ENCODE measurements at places on chromosomes 13 and 19.

DNA sequence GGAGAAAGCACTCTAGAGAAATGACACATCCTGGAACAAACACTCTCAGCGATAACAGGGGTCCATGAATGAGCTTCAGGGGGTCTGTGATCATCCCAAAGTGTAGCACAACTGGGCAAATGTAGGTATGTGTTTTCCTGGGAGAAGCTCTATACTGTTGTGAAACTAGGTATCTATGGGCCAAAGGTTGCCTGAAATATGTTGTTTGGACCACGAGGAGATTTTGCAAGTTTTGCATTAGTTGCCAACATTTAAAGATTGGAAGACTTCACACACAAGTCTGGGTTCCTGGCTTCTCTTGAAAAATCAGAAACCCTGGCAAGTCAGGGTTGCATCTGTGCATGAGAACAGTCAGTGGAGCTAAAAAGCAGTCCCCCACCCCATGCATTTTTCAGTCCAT, 26.7 kb upstream of the POU2F2 start:
- H3K4me1 ChIP-seq, result peaks cover 51% of the 10 kb centered on the region
- no peaks in the 10 kb centered on the region for H3K36me3 ChIP-seq
- H3K27ac ChIP-seq, result no peak overlapping the region
- H3K4me3 ChIP-seq, result no peak overlapping the region
- peaks cover 14% of the 10 kb centered on the region for H3K27me3 ChIP-seq

DNA sequence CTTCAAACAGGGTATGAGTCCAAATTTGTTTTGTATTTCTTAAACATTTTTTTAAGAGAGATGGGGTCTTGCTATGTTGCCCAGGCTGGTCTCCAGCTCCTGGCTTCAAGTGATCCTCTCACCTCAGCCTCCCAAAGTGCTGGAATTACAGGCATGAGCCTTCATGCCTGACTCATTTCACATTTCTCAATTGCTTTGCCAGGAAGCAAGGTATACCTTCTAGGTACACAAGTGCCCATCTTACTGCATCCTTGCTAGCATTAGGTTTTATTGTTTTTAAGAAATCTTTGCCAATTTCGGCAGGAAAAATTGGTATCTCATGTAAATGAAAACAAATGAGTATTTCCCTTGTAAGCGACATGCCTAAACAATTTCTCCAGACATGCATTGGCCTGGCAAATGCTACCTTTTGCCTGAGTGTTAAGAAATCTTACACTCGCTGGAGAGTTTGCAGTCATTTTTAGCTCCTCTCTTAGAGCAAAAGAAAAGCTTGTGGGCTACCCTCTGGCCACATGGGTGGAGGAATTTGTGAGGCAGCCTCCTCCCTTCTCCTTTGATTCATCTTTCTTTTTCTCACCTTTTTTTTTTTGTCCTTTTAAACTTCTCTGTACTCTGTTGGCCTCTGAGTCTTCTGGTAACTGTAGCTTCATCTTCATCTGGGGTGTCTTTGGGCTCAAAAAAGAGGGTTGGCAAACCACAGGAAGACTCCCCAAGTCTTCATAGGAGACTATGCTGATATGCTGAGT, 33.0 kb downstream of the ACTL9 start:
- H3K36me3 ChIP-seq, result no peaks in the 10 kb centered on the region
- no peak overlapping the region for H3K4me3 ChIP-seq
- no peak overlapping the region for H3K27ac ChIP-seq

GRCh38 chr13:50923272-50923671, 13.7 kb downstream of the RNASEH2B start:
- H3K27me3 ChIP-seq, result peaks cover 3% of the 10 kb centered on the region
- no peaks in the 10 kb centered on the region for H3K4me1 ChIP-seq
- DNase-seq, result no peak
- no peak overlapping the region for H3K4me3 ChIP-seq
- H3K27ac ChIP-seq, result no peak overlapping the region

DNA sequence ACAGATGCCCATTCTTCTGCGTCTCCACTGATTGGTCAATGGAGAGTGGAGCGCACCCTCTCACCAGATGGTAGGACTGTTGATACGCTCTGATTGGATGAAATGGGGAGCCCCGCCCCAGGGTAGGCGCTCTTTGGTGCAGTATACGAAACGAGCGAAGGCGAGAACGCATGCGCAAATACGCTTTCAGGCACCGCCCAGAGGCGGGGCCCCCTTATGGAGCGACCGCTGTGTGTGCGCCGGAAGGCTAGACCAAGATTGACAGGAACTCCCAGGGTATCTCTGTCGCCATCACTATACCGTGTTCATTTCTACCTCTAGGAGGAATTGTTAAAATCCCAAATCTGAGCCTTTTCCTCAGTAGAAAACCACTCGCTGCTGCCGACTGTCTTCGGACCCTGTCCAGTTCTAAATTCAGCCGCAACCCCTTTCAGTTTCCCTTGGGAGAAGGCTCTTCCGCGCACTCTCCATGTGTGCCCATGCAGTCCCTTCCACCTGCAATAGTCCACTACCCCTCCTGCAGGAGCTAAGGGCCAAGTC, 720 bp upstream of the HNRNPL start:
- peaks cover 24% of the 10 kb centered on the region for H3K27me3 ChIP-seq
- peak; percentile 97 for DNase-seq
- peak overlapping the region; percentile 93 for H3K4me3 ChIP-seq
- H3K27ac ChIP-seq, result peak overlapping the region; percentile 90

DNA sequence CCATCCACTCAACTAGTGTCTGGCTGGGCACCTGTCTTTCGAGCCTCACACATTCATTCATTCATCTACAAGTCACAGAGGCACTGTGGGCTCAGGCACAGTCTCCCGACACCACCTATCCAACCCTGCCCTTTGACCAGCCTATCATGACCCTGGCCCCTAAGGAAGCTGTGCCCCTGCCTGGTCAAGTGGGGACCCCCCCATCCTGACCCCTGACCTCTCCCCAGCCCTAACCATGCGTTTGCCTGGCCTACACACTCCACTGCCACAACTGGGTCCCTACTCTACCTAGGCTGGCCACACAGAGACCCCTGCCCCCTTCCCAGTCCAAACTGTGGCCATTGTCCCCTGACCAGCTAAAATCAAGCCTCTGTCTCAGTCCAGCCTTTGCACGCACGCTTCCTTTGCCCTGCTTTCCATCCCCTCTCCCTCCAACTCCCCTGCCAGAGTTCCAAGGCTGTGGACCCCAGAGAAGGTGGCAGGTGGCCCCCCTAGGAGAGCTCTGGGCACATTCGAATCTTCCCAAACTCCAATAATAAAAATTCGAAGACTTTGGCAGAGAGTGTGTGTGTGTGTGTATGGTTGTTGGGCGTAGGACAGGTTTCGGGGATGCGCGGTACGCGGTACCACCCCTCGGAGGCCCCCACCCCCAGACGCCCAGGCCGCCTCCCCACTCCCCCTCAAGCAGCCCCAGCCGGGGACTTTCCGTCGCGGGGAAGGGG, 404 bp upstream of the IL27RA start:
- peaks cover 8% of the 10 kb centered on the region for H3K27me3 ChIP-seq
- H3K36me3 ChIP-seq, result no peaks in the 10 kb centered on the region
- H3K4me1 ChIP-seq, result no peaks in the 10 kb centered on the region
- no peak overlapping the region for H3K27ac ChIP-seq
- no peak for DNase-seq
- peak overlapping the region; percentile 81 for H3K4me3 ChIP-seq

DNA sequence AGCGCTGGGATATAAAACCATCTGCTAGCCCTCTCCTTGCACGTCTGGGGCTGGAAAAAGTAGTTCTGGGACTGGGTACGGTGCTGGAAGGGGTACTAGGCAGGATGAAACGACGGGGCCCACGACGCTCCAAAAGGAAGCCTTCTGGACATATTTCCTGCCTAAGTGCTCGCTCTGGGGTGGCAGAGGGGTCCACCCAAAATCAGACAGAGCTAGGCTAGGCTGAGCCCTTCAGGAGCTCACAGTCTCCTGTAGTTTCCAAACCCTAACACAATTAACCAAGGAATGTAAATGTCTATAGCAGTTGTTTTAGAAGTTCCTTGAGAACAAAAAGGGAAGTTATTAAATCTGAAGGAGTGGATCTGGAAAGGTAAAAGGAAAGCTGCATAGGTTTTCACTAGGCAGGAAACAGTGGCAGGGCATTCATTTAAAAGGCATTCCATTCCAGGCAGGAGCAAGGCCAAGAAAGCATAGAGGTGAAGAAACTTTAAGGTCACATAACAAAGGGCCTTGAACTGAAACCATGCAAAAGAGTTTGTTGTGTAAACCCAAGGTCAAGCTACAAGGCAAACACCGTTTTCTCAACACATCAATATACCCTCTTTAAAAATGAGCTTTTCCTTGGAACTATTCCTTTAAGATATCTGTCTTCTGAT, 634 bp upstream of the DIAPH3 start:
- DNase-seq, result no peak
- H3K27me3 ChIP-seq, result peaks cover 3% of the 10 kb centered on the region
- peaks cover 12% of the 10 kb centered on the region for H3K4me1 ChIP-seq

DNA sequence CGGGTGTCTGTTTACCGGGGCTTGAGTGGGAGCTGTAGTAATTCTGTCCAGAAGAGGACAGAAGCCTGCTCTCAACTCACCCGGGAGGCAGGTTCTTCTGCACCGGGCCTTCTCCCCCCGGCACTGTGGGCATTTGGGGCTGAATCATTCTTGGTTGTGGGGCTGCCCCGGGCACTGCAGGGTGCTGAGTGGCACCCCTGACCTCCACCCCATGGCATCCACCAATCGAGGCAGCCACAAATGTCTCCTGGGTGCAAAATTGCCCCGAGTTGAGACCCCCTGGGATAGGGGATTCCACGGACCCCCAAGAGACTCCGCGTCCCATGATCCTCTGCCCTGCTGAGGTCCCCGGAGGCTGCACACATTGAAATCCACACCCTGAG, 68.8 kb downstream of the GNG7 start:
- H3K4me1 ChIP-seq, result no peaks in the 10 kb centered on the region
- H3K27ac ChIP-seq, result no peak overlapping the region
- peaks cover 2% of the 10 kb centered on the region for H3K27me3 ChIP-seq
- H3K36me3 ChIP-seq, result no peaks in the 10 kb centered on the region

DNA sequence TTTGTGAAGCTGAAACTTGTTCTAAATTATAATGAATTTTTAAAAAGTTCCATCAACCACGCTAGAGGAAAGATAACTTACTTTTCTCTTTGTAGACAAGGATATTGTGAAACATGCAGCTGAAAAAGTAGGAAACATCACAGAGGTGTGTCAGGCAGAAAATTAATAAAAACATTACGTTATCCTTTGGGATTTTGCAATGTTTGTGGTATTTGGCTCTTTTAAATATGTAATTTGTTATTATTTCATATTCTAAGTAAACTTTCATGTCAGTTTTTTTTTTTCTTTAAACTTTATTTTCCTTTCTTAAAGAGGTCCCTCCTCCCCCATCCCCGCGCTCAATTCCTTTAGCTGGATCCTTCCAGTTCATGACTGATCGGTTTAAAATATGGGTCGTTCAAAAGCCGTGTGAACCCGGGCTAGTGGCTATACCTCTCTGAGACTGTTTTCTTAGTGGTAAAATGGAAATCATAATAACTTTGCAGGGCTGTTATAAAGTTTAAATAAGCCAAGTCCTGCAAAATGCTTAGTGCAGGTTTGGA, 740 bp upstream of the CCDC61 start:
- no peak for DNase-seq
- peaks cover 2% of the 10 kb centered on the region for H3K36me3 ChIP-seq
- H3K27ac ChIP-seq, result peak overlapping the region; percentile 33

DNA sequence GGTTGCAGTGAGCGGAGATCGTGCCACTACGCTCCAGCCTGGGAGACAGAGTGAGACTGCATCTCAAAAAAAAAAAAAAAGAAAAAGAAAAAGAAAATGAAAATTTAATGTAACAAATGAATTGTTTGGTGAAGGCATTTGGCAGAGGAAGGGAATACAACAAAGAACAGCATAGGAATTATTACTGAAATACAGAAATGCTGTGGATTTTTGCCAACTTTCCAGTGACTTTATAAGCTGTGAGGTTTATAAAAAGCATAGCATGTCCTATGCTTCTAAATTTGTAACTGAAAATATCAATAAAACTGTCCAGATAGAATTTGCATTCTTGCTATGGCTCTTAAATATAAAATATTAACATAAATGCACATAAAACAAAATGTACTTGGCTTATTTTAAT, 112.9 kb upstream of the IRS2 start:
- no peak overlapping the region for H3K4me3 ChIP-seq
- no peaks in the 10 kb centered on the region for H3K27me3 ChIP-seq
- H3K36me3 ChIP-seq, result no peaks in the 10 kb centered on the region
- H3K4me1 ChIP-seq, result peaks cover 8% of the 10 kb centered on the region
- H3K27ac ChIP-seq, result no peak overlapping the region

- H3K27me3 ChIP-seq, result no peaks in the 10 kb centered on the region
- no peaks in the 10 kb centered on the region for H3K4me1 ChIP-seq
- no peaks in the 10 kb centered on the region for H3K36me3 ChIP-seq
- no peak for DNase-seq
- no peak overlapping the region for H3K27ac ChIP-seq
Measured at GRCh38 chr13:65411521-65411920, 1818.6 kb downstream of the PCDH9 start.

DNA sequence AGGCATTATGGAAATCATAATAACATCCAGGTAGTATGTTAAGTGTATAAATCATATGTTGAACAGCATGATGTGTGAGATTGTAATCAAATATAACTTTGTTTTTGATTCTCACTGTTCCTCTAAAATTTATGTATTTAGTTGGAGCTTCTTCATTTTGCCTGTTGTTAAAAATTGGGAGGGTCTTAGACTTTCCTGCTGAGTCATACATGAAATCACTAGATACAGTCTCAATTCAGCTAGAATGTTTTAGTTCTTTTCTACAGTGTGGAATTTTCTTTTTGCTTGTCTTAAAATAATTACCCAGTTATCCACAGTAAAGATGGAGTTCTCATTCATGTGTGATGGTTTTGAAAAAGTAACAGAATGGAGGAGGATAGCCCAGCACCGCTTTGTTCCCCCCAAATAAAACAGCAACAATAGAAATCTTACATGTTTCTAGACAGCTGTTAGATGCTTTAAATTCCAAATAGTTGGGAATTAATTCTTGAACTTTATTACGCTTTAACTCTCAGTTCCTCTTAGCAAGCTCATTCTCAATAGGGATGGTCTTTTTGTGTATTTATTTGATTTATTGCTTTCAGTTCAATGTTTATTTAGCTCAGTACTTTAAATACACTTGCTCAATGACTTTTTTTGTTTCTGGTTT, 109.5 kb downstream of the PDS5B start:
- no peak for DNase-seq
- no peaks in the 10 kb centered on the region for H3K4me1 ChIP-seq
- H3K36me3 ChIP-seq, result no peaks in the 10 kb centered on the region
- no peak overlapping the region for H3K4me3 ChIP-seq
- H3K27me3 ChIP-seq, result no peaks in the 10 kb centered on the region

- H3K27me3 ChIP-seq, result peaks cover 10% of the 10 kb centered on the region
- no peaks in the 10 kb centered on the region for H3K4me1 ChIP-seq
- peaks cover 11% of the 10 kb centered on the region for H3K36me3 ChIP-seq
- no peak for DNase-seq
- peak within 1 kb of the TSS; percentile 6 for H3K4me3 ChIP-seq
Measured at GRCh38 chr19:4539693-4540581, at the start of gene LRG1. TSS of gene LRG1 (minus strand) at chr19:4540036. CDS start at chr19:4540013, 23 bp downstream.

- peaks cover 10% of the 10 kb centered on the region for H3K36me3 ChIP-seq
- peaks cover 4% of the 10 kb centered on the region for H3K27me3 ChIP-seq
- no peak for DNase-seq
- H3K4me1 ChIP-seq, result peaks cover 13% of the 10 kb centered on the region
- no peak overlapping the region for H3K4me3 ChIP-seq
Measured at GRCh38 chr13:28326056-28326455, 168.9 kb downstream of the FLT1 start.

GRCh38 chr13:69618838-69619237, 488.8 kb upstream of the ATXN8OS start:
- H3K27me3 ChIP-seq, result no peaks in the 10 kb centered on the region
- H3K27ac ChIP-seq, result no peak overlapping the region
- H3K4me3 ChIP-seq, result no peak overlapping the region
- no peaks in the 10 kb centered on the region for H3K4me1 ChIP-seq
- DNase-seq, result no peak

- H3K27me3 ChIP-seq, result no peaks in the 10 kb centered on the region
- H3K27ac ChIP-seq, result no peak overlapping the region
- H3K4me3 ChIP-seq, result no peak overlapping the region
- no peaks in the 10 kb centered on the region for H3K36me3 ChIP-seq
- H3K4me1 ChIP-seq, result no peaks in the 10 kb centered on the region
Measured at GRCh38 chr13:73040968-73041596, 17.7 kb upstream of the KLF5 start.

All from glutamatergic neuron (in vitro differentiated cells).